ENCODE measurements at places on chromosomes 5 and 9.
A peak's percentile ranks its signal among the peaks of the same experiment; 100 is the strongest.

- DNase-seq: no peak
Observed at GRCh38 chr5:125717209-125717608, 706.0 kb upstream of the GRAMD2B start.

DNA sequence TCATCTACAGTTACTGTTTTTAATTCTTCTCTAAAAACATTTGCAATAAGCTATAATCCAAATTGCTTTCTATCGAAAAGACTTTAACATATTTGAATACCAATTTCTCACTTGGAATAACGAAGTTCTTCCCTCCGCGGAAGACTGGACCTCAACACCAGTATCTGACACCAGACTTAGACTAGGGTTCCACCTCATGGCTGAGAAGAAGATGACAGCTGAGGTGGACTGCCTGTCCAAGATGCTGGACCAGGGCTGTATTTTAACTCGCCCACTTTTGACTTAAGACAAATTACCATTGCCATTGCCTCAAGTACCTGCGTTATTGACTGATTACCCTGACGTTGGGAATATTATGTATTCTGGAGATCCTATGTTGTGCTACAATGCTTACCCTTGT lies 34.1 kb downstream of the ZMAT2 start:
- peak; percentile 7 for DNase-seq

DNA sequence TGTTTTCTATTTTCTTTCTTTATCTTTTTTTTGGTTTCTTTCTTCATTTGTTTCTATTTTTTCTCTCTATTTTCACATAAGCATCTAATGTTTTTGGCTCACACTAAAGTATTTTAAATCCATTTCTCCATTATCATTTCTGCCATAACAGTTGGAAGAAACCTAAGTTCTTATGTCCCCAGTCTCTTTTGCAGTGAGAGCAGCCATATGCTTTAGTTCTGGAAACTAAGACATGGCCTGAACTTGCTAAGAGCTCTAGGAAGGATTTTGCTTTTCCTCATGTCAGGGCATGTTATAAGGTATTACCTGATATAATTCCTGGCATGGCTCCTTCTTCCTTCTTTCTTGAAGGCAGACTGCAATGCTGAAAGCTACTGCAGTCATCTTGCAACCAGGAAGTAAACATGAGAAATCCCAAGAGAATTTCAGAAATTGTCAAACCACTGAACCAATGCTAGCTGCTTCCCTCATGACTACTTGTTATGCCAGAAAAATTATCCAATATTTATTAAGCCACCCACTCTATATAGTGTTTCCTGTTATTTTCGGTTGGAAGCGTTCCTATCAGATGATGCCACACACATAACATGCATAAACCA lies 171.1 kb downstream of the TAF11L14 start:
- no peak for DNase-seq

DNA sequence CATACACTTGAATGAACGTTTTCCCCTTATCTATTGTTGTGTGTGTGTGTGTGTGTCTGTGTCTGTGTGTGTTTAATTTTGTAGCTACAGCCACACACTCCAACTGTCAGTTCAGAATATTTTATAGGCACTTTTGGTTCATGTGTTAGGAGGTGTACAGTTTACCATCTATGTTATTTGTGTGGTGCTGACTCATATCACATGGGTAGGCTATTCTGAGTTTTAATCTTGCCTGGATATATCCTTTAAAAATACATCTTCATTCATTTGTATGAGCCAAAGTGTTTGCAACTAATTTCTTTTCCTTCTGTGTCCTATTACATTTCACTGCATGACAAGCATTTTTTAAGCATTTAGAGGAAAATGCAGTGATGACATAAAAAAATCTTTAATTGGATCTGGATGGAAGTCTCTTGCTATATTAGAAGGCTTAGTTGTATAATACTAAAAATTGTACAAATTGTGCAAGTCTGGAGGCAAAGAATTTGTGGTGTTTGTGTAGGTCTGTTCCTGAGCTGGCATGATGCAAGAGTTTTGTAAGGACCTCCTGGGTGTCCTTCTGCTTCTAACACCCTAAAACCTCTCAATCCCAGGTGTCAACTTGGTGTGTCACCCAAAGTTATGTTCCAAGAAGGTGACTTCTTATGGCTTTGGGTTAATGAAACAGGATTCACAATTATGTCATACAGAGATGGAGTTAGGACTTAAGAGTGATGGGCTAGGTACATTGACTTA lies 52.4 kb upstream of the HMHB1 start:
- DNase-seq: no peak

DNA sequence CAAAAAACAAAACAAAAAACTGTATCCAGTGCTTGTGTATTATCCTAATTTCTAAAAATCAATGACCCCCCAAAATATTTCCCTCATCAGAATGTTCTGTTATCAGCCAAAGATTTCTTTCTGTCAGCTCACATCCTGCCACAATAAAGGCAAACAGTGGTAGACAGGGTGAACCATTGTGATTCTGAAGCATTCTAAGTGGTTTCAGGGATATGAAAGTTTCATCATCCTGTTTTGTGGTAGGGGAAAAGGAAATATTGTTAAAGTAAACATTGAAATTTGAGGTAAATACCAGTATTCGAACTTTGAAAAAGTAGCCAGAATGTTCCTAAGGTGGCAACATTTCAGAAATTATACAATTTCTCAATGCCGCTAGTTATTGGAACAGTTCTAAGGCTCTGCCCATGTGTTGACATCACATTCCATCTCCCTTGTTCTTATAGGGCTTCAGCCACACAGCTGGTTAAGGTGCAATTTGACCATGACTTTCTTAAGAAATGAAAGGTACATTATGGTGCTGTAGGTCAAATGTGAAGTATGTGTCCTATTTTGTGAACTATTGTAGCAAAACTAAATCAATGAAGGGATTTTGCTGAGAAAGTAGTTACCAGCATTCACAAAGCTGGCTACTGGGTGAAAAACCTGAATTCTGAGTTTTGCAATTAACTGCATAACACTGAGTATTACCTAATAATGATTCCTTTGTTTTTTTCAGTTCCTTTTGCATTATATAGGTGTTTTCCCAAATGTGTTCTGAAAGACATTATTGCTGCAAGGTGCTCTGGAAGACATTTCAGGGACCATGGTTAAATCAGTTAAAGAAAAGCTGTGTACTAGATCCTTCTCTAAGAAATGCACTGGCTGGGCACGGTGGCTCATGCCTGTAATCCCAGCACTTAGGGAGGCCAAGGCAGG lies 107.6 kb upstream of the RASGRF2 start:
- DNase-seq: peak; percentile 21

DNA sequence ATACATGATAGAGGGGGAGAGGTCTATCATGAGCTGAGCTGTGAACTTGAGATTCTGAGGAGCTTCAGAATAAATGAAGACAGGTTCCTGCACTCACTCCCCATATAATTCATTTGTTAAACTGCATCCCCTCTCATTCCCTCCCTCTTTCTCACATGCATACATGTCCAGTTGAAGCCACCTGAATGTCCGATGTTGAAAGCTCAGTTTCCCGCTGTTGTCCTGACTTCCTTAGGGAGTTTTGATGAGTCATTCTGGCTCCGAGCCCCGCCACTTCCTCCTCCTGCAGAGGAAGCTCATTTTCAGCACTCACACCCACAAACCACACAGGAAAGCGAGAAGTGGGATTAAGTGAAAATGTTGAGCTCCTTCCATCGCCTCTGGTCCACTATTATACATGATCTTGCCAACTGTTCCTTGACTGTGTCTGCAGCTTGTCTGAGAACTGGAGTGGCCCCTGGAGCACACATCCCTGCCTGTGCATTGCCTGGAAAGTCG lies 121.2 kb downstream of the CEMIP2 start:
- DNase-seq: peak; percentile 88

- no peak for DNase-seq
Observed at GRCh38 chr9:88737031-88737430, 202.1 kb downstream of the NXNL2 start.

DNA sequence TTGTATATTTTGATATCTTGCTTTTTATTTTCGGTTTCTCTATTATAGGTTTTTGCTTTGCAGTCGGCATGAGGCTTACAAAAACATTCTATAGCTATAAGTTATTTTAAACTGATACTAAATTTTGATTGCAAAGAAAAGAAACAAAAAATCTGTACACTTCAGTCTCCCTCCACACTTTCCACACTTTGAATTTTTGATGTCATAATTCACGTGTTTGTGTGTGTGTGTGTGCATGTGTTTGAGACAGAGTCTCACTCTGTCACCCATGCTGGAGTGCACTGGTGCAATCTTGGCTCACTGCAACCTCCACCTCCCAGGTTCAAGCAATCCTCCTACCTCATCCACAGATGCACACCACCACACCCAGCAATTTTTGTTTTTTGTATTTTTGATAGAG lies 124.9 kb downstream of the MRPS30 start:
- DNase-seq: no peak

GRCh38 chr9:105858006-105858690 lies 163.8 kb downstream of the TMEM38B start:
- no peak for DNase-seq

GRCh38 chr5:151047814-151048425 lies 27.5 kb downstream of the GPX3 start:
- no peak for DNase-seq

DNA sequence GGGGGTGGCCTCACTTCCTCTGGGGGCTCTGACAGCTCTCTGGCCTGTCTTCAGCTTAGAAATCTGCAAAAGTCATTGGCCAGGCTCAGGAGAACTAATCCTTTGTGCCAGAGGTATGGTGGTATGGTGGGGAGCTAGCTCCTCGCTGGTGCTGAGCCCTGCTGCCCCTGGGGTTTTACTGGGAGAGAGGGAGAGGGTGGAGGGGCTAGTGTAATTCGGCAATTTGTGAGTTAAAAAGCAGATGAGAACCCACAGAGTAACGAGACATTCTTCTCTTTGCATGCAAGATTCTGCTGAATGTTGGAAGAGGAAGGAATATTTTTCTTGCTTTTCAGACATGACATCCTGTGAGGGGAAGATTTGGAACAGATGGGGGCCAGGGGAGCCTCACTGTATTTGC lies 65.5 kb upstream of the SPRY4 start:
- no peak for DNase-seq

- no peak for DNase-seq
Observed at GRCh38 chr5:56840597-56840996, 25.2 kb downstream of the MAP3K1 start.

DNA sequence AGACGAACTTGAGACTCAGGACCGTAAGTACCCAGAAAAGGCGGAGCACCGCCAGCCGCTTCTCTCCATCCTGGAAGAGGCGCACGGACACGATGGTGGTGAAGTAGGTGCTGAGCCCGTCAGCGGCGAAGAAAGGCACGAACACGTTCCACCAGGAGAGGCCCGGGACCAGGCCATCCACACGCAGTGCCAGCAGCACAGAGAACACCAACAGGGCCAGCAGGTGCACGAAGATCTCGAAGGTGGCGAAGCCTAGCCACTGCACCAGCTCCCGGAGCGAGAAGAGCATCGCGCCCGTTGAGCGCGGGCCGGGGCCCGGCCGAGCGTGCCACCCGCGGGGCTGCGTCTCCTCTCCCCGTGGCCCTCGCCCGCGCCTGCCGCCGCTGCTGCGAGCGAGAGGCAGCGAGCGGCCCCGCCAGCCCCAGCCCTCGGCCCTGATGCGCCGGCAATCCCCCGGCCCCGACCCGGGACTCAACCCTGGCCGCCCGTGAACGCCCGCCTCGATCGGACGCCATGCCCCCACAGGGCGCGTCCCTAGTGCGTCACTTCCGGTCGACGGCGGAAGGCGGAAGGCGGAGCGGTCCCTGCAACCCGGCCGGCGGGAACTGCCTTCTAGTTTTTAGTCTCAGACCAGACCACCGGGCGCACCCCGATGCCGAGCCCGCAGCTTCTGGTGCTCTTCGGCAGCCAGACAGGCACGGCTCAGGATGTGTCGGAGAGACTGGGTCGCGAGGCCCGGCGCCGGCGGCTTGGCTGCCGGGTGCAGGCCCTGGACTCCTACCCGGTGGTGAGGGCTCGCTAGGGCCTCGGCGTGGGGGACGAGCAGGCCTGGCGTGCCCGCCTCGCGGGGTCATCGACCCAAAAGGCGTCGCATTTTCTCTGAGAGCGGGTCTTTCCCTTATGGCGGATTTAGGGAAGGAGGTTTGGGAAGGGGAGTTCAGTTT lies at the start of the genes NDOR1 and TMEM203:
Gene NDOR1 (plus strand): TSS at position 575 of the 944 bp plus-strand sequence. CDS start 78 bp downstream, at position 653.
Gene TMEM203 (minus strand): TSS at position 523 of the 944 bp plus-strand sequence. CDS start 234 bp downstream, at position 289.
- peak; percentile 94 for DNase-seq

DNA sequence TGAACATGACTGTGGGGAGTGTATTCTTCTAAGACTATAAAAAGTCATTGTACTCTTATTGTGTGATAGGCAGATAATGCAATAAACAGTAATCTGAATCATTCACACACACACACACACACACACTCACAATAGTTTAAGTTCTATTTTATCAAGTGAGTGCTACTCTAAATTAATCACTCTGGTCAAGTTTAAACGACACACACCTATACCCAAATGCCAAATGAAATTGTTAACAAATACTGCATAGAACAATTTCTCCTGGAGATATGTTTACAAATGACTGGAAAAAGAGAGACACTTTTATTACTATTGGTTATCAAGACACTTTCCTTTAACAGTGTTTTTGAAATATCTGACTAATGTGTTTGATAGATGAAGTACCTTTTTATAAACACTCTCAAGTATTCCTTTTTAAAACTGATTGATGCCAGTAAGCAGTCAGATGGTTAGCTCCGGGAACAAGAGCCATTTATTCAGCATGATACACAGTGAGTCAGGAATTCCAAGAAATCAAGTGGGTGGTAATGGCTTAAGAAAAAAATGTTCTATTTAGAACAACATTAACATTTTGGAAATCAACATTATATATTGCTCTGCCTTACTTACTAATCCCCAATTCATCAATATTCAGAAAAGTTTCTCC lies 521.6 kb upstream of the ST8SIA4 start:
- DNase-seq: no peak

DNA sequence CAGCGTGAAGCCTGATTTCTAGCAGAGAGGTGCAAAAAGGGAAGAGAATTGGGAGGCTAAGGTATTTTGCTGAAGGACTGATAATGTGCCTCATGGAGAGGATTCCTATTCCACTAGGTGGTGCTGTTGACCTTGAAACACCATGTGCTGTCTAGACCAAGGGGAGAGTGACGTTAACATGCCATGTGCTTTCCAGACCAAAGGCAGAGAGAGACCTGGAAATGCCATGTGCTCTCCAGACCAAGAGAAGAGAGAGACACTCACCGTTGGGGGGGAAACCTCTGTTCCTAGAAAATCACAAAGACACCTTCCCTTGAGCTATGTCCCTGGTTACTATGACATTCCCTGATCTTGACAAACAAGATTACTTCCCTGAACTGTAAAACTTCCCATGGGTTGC lies 286.0 kb upstream of the TUSC1 start:
- DNase-seq: peak; percentile 7

GRCh38 chr9:76032797-76033373 lies 142.4 kb downstream of the PCSK5 start:
- no peak for DNase-seq

All from inflammatory macrophage treated with lipopolysaccharide for 1 hour (primary cell).